Omental fat pad (tissue), 4 donors: ENCODE measurements at places on chromosomes 16 and 17. TPM values are rescaled to one million over a fixed set of nuclear protein-coding genes. Genes with fewer than 3 reads are reported as not detected.

GRCh38 chr16:20181949-20182348 lies 108.3 kb upstream of the GPR139 start:
- DNase-seq: no peak

- DNase-seq: no peak
Observed at GRCh38 chr16:83475108-83475507, 332.7 kb upstream of the HSBP1 start.

GRCh38 chr17:4364622-4365041 lies 1.8 kb downstream of the UBE2G1 start:
- DNase-seq: no peak

DNA sequence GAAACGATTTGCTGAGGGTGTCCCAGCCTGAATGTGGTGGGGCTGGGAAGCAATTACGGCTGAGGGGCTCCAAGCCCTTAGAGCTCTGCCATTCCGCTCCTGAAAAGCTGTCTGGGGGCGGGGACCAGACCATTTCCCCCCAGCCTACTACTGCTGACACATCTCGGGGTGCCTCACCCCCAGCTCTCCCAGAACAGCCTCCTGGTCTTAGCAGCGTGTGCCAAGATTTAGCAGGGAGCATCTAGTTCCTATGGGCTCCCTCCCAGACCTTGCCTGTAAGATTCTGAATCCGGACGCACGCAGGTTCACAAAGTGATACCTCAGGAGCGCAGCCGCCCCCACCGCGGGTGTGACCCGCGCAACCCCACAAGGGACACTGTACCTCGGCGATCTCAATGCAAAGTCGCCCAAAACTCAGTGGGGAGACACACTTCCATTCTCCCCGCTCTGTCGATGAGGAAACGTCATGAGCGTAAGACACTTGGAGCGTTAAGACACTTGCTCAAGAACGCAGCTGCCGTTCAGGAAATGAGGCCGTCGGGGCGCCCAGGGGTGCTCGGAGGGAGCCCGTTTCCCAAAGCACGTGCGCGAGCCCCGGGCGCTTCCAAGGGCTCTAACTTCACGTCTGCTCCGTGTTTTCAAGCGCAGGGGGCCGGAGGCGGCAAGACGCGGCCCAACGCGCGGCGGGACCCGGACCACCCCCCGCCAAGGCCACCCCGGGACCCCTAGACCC lies 629 bp downstream of the GEMIN4 start:
- no peak for DNase-seq

DNA sequence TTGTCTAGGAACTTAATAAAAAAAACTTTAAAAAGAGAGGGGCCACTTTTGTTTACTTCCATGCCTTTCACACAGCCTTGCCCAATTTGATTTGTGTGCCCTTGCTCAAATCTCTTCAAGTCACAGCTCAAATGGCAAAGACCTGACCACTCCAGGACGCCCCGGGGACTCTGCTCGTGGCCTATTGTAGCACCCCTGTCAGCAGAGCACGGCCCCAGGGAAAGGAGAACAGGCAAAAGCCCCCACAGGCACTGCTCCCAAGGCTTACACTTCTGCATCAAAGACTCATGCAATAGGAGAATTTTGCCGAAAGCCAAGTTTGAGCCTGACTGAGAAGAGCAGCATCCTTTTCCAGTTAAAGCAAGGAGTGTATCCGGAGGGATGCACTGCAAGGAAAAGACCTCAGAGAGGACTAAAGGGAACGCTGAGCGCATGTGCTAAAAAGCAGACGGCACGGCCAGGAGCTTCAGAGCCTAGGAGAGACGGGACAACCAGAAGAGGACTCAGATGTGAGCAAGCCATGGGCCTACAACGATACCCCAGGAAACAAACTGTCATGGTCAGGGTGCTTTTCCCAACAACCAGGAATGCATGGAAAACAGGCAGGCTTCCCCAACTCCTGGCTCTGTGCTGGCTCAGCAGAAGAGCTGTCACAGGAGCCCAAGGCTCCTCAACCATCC lies 8.2 kb downstream of the CREBBP start:
- DNase-seq: no peak

DNA sequence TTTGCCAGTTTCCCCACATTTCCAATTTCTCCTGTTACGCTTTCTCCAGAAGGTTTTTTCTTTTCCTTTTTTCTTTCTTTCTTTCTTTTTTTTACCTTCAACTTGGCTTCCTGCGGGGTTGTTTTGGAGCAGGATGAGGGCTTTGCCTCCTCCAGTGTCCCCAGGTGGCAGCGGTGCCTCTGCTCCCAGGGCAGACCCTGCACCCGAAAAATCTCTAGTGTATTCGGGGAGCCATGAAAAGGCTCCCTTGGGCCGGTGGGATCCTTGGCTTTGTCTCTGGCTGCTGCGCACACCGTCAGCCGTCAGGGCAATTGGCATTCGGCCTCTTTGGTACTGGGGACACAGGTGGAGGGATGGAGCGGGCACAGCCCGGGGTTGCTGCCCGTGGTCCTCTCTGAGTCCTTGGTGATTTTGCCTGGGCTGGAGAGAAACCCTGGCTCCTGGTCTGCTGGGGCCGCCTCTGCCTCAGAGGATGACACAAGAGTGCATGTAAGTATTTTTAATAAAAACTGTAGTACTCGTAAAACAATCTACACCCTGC lies 846 bp downstream of the ITGB3 start:
- DNase-seq: no peak

GRCh38 chr16:89404561-89404960 lies 85.8 kb downstream of the ANKRD11 start:
- DNase-seq: no peak

TEX14 gene
- 0.46 TPM for total RNA-seq

SMIM5 gene
- total RNA-seq: 2.0 TPM

PSMB10 gene
- 40.0 TPM for total RNA-seq

MEAK7 gene
- 8.2 TPM for total RNA-seq

KRTAP1-1 gene
- not detected for total RNA-seq
